Naive thymus-derived CD8-positive, alpha-beta T cell (primary cell): ENCODE measurements at places on chromosomes 1 and 21.

GRCh38 chr1:42981871-42982270 lies 23.2 kb upstream of the SLC2A1 start:
- DNase-seq = no peak

DNA sequence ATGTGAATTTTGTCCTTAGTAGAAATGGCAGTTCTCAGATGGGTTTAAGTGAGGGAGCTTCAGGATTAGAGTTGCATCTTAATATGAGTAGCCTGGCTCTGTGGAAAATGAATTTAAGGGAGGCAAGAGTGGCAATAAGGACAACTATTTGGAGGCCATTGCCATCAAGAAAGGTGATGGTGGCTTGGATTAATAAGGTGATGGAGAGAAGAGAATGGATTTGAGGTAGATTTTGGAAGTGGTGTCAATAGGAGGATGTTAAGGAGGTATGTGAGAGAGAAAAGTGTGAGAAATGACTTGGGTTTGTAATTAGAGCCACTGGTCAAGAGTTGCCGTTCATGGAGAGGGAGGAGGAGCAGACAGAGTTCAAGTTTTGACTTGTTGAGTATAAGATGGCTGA lies 16.3 kb downstream of the CLIC4 start:
- DNase-seq = no peak

GRCh38 chr21:43355925-43356289 lies 71.0 kb downstream of the SIK1 start:
- DNase-seq = no peak

DNA sequence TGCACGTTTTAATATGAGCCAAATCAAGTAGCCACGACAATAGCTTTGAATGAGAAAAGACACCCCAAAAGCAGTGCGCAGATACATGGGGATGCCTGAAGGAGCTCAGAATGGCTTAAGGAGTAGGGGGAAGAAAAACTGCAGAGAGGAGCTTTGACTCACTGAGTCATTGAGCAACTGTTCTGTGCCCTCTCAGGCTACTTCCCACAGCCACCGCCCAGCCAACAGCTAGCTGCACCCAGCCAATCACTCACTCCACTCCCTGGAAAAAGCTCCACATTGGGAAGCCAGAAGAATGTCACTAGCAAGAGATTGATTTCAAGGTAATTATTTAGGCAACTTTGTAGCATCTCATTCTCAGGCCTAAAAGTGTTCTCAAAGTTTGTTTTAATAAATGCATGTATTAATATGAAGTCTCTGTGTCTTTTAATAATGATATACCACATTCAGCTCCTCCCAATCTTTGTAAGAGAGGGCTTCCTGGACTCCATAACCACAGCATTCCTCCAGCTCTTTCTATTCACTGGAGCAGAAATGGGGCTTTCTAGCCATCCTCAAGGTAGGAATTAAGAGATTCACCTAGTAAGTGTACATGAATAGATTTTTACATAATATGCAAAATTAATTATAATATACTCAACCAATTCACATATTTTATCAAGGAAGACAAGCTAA lies 16.8 kb downstream of the DUSP10 start:
- no peak for DNase-seq

DNA sequence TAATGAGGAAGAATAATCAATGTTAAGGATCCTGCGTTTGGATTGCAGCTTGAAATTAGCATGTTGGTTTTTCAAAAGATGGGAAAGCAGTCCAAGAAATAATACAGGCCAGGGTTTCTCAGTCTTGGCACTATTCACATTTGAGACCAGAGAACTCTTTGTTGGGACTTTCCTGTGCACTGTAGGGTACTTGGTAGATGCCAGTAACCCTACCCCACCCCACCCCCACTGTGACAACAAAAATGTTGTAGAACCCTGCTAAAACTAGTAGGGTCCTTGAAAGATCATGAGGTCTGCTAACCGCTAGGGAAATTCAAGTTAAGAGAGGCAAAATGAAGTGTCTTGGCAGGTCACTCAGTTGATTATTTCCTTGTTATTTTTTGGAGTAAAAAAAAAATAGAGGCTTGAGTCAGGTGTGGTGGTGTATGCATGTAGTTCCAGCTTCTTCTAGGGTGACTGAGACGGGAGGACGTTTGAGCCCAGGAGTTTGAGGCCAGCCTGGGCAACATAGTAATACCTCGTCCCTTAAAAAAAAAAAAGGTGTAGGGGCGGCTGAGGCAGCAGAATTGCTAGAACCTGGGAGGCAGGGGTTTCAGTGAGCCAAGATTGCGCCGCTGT lies 53.3 kb downstream of the SPEN start:
- DNase-seq = no peak

DNA sequence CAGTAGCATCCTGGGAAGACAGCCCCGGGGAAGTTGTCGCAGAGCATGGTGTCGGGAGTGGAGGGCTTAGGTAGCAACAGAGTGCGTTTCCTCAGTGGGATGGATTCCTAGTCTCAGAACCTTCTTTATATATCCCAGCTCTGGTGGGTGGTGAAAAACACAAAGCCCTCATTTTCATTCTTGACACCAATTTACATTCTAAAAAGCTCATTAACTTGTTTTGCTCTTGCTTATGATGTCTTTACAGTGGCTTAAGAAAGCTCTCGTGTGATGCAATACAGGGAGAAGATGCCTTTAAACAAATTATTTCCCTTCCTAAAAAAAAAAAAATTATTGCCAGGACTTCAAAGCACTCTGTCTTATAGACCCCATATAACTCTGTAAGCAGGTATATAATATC lies at the start of gene KRTAP8-1:
Gene KRTAP8-1, minus strand, starts transcription at position 101 of the 400 bp plus-strand sequence. Its CDS starts 54 bp downstream, at position 47.
- DNase-seq = no peak

DNA sequence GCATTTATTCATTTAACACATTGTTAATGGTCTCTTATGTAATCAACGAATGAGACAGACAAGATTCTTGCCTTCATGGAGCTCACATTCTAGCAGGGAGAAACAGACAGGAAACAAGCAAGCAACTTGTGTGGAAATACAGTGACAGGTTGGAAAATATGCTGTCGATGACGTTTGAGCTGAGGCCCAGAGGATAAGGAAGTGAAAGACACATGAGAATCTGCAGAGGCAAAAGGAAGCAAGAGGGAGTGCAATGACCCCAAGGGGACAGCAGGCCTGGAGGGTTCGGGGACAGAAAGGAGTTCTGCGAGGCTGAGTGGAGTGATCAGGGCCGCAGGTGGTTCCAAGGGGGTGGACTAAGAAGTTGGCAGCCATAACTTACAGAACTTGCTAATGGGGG lies 60.6 kb upstream of the AKT3 start:
- no peak for DNase-seq

DNA sequence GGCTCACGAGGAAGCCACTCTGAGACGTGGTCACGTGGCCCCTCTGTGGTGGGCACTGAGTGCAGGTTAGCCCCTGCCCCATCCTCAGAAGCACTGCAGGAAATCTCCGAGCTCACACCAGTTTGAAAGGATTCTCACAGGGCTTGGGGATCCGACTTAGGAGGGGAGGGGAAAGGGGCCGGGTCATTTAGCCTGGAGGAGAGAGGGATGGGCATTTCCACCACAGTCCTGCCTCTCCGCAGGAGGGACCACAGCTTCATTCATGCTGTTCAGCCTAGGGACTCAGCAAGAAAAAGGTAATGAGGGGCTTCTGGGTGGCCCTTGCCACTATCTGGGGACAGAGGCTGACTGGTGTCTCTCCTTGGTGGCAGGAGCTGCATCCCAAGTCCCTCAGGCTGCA lies 126.5 kb downstream of the NPHP4 start:
- DNase-seq = no peak

DNA sequence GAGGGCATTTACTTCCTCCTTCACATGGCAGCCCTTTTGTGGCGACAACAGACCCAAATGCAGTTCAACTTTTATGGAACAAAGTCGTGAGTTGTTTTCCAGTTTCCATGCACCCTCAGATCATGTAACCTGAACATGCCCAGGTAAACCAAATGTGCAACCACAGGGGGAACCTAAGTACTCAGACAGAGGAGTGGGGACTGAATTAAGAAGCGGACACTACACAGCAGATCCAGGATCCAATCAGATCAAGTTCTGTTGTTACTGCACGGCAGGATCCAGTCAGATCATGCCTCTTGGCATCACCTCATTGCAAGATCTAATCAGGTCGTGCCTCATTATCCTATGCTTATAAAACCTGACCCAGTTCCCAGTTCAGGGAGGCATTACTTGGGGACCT lies 115.7 kb downstream of the MATN1 start:
- no peak for DNase-seq

DNA sequence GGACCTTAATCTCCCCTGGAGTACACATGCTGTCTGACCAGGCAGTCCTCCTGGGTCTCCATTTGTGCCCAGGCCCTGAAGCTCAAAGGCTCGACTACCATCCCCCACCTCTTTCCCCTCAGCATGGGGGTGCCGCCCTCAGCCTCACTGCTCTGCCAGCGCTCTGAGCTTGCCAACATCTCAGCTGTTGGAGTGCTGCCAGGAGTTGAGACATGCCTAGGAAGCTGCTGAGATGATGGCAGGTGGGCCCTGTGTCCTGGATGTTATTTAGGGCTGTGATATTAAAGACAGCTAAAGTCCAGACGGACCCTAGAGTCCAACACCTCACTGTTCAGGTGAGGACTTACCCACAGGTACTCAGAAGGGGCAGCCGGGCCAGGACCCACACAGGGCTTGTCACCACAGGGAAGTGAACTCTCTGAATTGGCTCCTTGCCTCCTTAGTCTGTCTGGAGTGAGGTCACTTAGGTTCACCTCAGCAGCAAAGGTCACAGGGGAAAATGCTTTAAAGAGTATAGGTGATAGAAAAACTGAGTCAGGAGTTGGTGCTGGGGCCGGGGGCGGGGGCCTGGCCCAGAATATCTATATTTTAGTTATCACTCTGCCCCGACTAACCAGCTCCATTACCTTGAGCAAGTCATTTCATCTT lies 19.7 kb upstream of the KCNC4 start:
- DNase-seq = no peak

- DNase-seq = no peak
These were observed 1.7 kb downstream of the NES start for GRCh38 chr1:156675210-156676113.

DNA sequence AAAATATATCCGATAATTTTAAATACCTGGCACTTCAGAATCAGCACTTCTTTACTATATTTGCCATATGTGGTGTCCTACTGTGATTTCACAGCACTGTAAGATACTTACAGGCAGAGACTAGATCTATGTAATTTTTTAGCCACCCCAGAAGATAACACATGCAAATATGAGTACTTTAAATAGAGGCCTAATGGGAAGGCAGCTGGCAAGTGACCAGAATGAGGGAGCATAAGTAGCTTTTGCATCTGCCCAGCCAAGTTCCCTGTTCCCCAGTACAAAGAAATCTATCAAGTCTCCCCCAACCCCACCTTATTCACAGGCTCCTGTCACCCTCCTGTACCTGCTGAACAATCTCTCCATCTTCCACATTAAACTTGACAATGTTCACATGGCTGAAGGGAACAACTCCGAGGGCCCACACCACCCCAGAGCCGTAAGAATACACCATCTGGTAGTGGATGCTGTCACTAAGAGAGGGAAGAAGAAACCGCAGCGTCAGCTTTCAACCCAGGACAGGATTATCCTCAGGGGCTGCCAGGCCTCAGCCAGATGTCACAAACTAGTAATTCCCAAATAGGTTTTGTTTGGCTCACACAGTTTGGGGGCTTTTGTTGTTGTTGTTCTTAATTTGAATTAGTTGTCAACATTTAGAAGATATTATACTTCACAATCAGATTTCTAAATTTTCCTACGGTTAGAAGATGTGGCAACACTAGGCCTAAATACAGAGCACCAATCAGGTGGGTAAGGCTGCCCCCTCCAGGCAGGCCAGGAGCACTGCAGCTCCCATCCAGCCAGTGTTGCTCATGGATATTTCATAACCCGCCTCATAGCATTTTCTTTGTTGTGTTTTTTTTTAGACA lies 10.4 kb downstream of the EMC1 start:
- DNase-seq = peak; percentile 58

DNA sequence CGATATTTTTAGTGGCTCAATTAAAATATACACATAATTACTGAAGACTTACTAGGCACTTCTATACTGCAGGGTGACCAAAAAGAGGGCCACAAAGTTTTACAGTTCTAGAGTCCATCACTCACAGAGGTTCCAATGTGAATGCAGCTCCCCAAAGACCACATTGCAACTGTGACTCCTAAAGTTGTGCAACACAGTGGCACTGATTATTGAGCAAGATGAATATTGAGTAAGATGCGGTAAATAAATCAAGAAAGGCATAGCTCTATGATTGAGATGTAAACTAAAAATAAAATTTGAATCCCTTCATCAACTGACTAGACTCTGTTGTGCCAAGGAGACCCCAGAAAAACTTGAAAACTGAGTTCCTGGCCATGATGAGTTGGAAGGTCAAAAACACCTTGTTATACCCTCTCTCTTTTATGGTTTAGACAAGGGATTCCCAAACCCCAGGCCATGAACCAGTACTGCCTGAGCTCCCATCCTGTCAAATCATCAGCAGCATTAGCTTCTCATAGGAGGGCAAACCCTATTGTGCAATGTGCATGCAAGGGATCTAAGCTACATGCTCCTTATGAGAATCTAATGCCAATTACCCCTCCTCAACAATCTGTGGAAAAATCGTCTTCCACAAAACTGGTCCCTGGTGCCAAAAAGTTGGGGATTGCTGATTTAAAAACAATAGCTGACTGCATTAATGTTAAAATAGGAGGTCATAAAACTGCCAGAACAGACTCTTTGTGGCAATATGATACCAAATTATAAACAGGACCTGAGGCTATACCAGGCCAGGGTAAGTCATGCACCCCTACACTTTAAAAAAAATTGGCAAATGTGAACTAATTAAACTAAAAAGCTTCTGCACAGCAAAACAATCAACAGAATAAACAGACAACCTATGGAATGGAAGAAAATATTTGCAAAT lies 94.3 kb downstream of the ADGRL4 start:
- no peak for DNase-seq

DNA sequence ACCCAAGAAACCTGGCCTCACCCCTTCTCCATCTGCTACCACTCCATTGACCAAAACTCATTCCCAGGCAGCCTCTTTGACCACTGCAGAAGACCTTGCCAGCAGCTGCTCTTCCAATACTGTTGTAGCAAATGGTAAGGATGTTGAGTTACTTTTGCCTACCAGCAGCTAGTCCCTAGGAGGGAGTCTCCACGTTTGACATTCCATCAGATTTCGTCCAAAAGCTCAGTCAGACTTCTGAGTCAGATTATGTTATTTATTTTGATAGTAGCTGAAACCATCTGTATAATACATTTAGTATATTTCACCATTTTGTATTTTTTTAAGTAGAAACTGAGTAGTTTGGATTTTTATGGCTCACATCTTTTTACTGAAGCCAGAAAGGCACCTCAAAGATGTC lies 51.5 kb upstream of the WNT2B start:
- no peak for DNase-seq

GRCh38 chr1:207470927-207471326 lies 16.8 kb downstream of the CR2 start:
- DNase-seq = peak; percentile 71

DNA sequence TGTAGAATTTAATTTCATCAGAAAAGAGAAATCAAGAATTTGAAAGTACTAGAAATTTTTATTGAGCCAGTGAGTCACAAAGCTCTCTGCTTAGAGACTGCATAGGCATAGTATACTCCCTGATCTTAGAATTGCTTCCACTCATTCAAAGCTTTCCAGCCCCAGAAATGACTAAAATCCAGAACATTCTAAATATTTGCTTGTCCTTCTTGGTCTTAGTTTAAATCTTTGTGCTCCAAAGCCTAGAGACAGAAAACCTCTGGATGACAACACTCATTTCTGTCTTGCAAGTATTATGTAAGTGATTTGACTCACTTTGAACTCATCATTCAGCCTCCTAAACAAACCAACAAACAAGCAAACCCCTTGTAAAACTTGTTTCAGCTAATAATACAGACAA lies 74.2 kb downstream of the PTPRC start:
- DNase-seq = no peak
